Stimulated activated CD8-positive, alpha-beta memory T cell treated with anti-CD3 and anti-CD28 coated beads, Interleukin-4, amount 100 ng/mL, for 4 hours (primary cell): ENCODE measurements at places on chromosomes 5 and 9.

DNA sequence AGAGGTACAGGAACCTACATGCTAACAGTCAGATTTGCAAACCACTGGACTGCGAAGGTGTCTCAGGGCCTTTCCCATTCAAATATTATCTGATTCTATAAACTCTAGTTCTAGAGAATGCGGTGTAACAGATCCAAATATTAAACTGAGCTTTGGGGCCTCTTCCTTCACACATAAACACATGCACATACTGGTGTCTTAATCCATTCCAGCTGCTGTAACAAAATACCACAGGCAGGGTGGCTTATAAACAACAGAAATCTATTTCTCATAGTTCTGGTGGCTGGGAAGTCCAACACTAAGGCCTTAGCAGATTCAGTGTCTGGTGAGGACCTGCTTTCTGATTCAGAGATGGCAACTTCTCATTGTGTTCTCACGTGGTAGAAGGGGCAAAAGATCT is 30.2 kb downstream of the RETREG1 start:
- DNase-seq = no peak

DNA sequence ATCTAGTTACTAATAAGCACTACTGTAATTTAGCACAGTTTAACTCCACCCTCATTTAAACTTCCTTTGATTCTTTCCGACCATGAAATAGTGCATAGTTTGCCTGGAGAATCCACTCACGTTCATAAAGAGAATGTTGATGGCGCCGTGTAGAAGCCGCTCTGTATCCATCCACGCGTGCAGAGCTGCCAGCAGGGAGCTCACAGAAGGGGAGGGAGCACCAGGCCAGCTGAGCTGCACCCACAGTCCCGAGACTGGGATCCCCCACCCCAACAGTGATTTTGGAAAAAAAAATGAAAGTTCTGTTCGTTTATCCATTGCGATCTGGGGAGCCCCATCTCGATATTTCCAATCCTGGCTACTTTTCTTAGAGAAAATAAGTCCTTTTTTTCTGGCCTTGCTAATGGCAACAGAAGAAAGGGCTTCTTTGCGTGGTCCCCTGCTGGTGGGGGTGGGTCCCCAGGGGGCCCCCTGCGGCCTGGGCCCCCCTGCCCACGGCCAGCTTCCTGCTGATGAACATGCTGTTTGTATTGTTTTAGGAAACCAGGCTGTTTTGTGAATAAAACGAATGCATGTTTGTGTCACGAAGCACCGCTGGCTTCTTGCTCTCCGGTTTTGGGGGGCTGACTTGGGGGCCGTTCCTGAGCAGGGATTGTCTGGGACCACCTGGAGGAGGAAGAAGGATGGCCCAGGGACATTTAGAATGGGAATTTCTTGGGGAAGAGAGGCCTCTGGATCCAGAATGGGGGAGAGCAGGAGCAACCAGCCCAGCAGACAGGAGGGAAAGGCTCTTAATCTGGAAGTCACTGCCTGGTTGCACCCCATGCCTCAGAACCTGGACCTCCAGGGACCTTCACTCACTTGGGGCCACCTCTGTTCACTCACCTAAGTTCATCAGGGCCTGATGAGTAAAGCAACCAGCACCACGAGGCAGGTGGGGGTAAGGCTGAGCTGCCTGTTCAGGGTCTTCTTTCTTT is 35.4 kb downstream of the CXXC5 start:
- no peak for DNase-seq

- no peak for DNase-seq
These were observed 21.4 kb downstream of the PTPN3 start for GRCh38 chr9:109476642-109477257.

DNA sequence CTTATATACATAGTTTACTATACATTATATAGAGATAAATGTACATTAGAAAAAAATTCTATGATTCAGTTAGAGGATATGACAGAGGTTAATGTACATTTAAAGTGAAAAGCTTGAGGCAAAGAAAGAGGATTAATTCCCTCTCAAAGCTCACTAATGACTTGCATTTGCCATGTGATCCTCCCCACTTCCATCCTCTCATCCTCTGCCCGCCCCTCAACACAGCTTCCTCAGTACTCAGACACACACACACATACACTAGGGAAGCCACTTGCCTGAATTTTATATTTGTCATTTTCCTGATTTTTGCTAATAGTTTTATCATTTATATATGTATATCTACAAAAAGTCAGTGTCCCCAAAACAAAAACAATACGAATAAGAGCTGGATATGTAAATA is 764.5 kb downstream of the EFNA5 start:
- no peak for DNase-seq

DNA sequence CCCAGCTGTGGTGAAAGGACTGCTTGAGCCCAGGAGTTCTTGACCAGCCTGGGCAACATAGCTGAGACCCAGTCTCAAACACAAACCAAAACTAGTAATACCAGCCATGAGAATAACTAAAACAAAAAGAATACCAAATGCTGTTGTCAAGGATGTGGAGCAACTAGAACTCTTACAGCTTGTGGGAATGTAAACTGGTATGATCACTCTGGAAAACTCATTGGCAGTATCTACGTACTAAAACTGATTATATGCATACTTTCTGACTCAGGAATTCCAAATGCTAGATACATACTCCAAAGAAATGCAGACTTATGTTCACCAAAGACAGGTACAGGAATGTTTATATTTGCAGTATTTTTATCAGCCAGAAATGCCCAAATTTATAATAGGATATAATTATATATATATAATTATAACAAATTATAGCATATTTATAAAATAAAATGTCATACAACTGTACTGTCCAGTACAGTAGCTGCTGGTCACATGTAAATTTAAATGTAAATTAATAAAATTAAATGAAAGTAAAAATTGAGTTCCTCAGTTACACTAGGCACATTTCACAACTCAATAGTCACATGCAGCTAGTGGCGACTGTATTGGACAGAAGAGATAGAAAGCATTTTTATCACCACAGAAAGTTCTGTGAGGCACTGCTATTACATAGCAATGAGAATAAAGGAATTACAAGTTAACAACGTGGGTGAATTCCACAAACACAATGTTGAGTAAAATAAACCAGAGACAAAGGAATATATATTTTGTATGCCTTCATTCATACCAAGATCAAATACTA is 118.5 kb downstream of the GNAQ start:
- no peak for DNase-seq
